ENCODE measurements at places on chromosomes 16 and 17.

DNA sequence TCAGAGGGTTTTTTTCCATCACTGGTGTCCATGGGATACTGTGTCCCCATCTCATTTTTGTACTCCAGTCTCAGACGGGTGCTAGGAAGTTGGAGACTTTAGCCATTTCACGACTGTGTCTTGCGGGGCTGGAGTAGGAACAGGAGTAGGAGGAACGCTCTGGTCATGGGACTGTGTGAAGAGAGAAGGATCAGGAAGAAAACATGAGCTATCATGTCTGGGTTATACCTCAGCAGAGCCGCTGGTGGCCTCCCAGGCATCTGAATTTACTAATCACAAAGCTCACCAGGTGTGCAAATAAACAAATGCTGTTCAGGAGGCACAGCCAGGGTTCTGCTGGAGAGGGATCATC lies 225.4 kb downstream of the SEC14L1 start:
- DNase-seq, result peak; percentile 83

GRCh38 chr17:73823684-73824083 lies 179.4 kb upstream of the SDK2 start:
- no peak for DNase-seq

DNA sequence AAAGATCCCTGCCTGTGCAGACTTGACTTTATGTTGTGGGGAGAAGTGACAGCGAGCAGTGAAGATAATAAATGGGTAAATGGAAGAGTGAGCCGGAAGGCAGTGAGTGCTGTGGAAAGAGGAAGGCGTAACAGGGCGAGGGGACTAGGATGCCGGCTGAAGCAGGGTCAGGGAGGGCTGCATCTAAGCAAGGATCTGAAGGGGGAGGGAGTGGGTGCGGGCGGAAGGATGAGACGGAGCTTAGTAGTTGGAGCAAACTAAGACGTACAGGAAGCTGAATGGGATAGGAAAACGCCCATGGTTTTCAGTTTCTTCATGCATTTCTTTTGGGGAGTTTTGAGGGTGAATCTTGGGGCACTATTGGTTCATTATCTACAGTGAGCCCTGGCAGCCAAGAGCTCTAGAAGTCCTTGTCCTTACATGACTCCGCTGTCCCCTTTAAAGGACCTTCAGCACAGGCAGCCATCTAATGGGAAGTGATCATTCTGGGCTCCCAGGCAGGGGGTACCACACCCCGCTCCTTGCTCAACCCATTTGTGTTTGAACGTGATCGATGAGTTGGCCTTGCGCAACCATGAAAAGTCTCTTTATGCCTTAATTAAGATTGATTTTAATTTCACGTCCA lies 10.4 kb upstream of the NAT9 start:
- no peak for DNase-seq

GRCh38 chr17:7700510-7700909 lies 4.5 kb upstream of the EFNB3 start:
- no peak for DNase-seq

DNA sequence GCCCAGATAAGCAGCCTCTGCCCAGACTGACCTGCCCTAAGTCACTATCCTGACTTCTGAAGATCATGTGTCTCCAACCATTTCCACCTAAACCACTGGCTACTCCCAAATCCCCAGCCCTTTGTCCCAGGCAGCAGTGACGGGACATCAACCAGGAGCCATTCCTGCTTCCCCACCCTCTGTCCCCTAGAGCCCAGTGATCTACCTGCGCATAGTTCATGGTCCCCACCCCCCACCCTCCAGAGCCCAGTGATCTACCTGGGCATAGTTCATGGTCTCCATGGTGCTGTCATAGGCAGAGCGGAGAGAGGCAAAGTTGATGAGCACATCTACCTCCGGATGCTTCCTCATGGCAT lies 26.8 kb downstream of the ACLY start:
- DNase-seq, result no peak

- no peak for DNase-seq
Observed at GRCh38 chr16:5108505-5109158, 11.0 kb upstream of the EEF2KMT start.

DNA sequence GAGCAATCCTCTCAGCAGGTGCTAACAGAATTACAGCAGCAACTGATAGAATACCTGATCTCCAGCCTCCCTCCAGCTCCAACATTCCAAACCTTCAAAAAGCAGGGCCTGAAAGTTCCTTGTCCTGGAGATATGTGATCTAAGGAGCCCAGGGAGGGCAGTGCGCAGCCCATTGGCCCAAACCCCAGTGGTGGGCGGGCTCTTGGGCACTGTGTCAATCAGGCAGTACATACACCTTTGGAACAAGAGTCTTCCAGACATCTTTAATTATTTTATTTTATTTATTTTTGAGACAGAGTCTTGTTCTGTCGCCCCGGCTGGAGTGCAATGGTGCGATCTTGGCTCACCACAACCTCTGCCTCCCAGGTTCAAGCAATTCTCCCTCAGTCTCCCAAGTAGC lies 24.2 kb downstream of the SLC12A3 start:
- no peak for DNase-seq

- DNase-seq, result peak; percentile 77
Observed at GRCh38 chr17:29143894-29144293, 36.3 kb downstream of the MYO18A start.

DNA sequence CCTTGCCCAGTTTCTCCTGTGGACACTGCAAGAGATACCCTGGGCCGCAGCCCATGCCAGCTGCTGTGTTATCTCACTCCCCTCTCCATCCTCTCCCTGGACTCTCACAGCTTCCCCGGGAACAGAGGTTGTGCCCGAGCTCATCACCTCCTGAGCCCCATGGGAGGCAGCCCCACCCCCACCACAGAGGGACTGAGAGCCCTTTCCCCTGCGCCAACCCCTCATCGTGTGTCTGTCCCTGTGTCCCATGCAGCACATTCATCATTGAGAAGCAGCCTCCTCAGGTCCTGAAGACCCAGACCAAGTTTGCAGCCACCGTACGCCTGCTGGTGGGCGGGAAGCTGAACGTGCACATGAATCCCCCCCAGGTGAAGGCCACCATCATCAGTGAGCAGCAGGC lies 12.7 kb downstream of the STAT5A start:
- no peak for DNase-seq

DNA sequence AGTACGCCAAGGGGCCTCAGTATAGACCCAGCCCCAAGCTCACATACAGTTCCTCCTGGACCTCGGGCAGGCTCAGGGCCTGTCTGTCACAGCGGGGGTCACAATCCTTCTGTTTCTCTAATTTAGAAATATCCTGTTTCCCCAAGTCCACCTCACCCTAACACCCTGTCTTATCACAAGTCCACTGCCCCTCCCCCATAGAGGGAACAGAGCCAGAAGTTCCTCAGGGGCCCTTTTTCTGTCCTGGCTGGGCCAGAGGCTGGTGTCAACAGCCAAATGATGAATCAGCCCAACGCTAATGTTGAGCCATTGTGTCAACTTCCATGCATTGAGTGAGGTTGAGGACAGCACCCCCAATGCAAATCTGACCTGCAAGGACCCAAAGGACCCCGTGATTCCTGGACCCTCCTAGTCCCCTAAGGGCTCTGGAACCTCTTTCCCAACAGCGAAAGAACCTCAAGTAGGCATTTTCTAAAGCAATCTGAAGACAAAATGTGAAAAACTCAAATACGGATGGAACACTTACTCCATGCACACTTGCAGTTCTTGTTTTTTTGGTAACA lies 58.6 kb downstream of the PECAM1 start:
- no peak for DNase-seq

DNA sequence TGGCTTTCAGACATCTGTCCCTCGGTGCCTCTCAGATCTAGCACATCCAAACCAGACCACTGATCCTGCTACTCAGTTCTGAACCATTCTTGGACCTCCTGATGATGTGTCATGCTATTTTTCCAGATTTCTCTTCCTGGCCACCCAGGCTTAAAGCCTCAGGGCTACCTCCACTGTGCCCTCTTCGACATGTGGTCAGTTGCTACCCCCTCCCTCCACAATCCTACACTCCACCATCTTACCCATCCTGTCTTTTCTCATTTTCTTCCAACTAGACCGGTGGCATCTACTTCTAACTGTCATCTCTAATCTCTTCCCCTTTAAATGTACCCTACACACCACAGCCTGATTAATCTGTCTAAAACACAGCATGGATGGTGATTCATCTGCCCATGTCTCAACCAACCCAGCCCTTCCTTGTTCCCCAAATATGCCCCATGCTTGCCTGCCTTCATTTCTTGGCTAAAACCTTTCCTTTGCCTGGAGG lies 478.6 kb downstream of the SLC39A11 start:
- no peak for DNase-seq

- no peak for DNase-seq
Observed at GRCh38 chr17:8798176-8798845, 854 bp downstream of the MFSD6L start.

- DNase-seq, result peak; percentile 1
Observed at GRCh38 chr16:77789085-77790008, 983 bp downstream of the VAT1L start.

- DNase-seq, result no peak
Observed at GRCh38 chr16:31714903-31715504, 158.6 kb upstream of the ZNF267 start.

DNA sequence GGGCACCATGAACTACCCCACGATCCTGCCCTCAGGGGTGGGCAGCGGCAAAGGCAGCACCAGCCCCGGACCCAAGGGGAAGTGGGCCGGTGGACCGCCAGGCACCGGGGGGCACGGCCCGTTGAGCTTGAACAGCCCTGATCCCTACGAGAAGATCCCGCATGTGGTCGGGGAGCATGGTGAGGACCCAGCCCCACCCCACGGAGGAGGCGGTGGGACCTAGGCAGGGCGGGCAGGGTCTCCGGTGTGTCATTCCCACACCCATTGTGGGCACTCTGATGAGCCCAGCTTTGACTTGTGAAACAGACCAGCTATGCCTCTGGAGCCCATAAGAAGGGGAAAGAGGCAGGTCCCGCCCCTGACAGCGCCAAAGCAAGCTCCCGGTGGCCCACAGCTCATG lies 22.8 kb downstream of the TPSG1 start:
- no peak for DNase-seq

- DNase-seq, result no peak
Observed at GRCh38 chr16:88487124-88487432, 34.0 kb downstream of the ZFPM1 start.

DNA sequence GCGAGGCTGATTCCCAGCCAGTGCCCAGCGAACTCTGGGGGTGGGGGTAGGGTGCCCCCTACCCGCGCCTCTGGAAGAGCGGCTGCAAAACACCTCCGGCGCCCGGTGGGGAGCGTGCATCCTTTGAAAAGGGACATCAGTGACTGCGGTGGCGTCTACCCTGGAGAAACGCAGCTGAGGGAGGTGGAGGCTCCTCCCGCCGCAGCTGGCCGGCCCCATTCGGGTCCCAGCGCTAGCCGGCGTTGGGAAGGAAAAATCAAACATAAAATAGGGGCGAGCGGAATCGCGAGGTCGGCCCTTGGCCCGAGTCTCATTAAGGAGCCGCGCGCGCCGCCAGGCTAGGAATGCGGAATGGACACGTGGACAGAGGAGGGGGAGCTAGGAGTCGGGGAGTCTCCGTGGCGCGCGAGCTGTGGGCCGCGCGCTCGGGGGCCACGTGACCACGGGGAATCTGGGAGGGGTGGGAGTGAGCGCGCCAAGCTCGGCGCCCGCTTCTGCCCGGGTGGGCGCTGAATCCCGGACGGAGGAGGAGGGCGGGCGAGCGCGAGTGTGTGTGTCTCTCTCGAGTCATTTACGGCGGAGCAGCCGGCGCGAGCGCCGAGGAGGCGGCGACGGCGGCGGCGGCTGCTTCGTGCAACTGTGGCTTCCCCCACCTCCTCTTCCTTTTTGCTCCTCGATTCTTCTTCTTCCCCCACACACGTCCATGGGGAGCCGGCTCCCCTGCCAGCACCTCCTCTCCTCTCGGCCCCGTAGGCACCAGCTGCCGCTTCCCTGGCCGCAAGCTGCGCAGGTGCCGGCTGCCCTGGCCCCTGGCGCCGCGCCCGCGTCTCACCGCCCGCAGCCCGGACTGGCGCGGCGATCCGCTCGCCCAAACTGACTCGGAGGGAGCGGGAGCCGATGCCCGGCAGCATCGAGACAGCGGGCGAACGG lies at the start of gene TMEM132E:
Gene TMEM132E (plus strand): TSS at position 566 of the 930 bp plus-strand sequence. CDS start 1,495 bp downstream, outside the sequence.
- DNase-seq, result peak; percentile 83

DNA sequence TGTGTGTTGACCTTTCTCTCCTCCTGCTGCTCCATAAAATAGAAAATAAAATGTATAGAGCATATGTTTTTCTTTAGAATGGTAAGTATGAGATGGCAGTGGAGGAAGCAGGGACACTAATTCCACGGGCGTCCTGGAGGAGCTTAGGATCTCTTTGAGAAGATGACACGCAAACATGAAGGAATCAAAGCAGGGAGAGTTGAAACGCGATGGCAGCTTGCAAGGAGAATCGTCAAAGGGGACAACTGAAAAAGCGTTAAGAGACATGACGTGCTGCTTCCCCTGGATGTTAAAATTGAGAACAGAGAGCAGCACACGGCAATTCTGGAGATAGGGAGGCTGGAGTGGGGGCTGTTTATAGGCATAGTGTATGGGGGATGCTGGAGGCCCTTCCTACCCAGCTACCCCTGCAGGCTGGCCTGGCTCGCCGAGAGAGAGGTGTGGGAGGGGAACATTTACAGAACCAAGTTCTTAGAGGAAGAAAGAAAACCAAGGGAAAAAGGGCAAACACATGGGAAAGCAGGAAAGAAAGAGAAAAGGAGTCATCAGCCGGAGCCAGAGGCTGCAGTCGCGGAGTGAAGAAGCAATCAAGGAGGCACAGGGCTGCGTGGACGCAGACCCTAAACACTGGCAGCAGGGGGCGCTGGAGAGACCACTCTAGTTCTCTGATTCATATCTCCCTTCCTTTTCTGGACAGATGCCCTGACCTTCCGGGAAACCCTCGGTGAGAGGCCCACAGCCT lies 55.8 kb downstream of the MYH13 start:
- DNase-seq, result no peak

GRCh38 chr17:29060475-29060874 lies 17.5 kb downstream of the PIPOX start:
- no peak for DNase-seq

GRCh38 chr16:28202147-28202746 lies 9.5 kb downstream of the XPO6 start:
- no peak for DNase-seq

DNA sequence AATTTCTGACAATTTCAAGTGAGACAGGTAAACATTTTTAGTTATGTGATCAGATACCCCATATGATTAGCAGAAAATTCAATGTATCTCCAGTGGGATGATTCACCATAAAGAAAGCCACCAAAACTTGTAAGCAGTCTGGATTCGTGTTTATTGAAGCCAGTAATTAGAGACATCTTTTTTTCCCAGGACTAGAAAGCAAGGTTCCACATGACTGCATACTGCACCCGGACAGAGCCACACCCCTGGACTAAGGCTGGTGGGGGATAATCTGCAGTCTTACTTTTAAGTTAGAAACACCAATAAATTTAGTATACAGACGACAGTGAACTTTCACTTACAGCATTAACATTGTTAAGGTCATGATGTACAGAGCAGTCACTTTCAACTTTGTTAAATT lies 24.2 kb upstream of the CMTM4 start:
- peak; percentile 13 for DNase-seq

GRCh38 chr17:48563385-48563838 lies 14.7 kb downstream of the HOXB4 start:
- no peak for DNase-seq

GRCh38 chr16:57941016-57941664 lies 29.8 kb downstream of the CNGB1 start:
- DNase-seq, result peak; percentile 78

GRCh38 chr16:6381896-6382295 lies 950.7 kb upstream of the RBFOX1 start:
- no peak for DNase-seq
